ENCODE measurements at places on chromosomes 7 and 10. TPM values are rescaled to one million over a fixed set of nuclear protein-coding genes. Genes with fewer than 3 reads are reported as not detected.

Gene ADAM12
- 0.09 TPM for polyA plus RNA-seq

Gene TLL2
- 0.22 TPM for polyA plus RNA-seq

DNA sequence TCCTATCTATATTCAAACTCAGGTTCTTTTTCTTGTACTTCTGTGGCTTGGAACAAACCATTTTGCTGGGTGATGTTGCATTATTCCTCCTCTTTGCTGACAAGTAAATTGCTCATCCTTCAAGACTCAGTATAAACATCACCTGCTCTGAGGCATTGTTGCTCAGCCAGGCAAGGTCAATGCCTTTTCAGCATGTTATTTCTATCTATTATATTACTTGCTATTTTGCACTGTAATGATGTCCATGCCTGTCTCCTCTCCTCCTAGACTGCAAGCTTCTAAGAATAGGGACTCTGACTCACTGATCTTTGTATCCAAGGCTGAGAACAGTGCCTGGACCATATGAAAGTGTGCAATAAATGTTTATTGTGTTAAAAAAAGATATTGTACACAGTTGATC is 293.8 kb downstream of the RNLS start:
- DNase-seq, result no peak

Gene MPP7
- polyA plus RNA-seq, result 2.3 TPM

DNA sequence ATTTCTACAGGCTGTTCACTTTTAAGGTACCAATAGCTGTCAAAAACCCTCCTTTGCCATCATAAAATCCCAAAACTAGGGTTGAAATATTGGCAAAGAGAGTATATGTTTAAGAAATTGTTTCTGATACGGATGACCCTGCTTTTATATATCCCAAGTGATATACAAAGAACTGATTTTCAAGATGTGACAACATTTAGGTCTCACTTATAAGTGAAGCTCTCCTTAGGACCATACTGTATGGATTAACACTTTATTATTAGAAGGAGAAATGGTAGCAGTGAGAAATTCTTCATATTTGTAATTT is 11.0 kb upstream of the CRPPA start:
- no peak for DNase-seq

- DNase-seq, result no peak
Measured at GRCh38 chr7:124413029-124413428, 352.6 kb downstream of the GPR37 start.

DNA sequence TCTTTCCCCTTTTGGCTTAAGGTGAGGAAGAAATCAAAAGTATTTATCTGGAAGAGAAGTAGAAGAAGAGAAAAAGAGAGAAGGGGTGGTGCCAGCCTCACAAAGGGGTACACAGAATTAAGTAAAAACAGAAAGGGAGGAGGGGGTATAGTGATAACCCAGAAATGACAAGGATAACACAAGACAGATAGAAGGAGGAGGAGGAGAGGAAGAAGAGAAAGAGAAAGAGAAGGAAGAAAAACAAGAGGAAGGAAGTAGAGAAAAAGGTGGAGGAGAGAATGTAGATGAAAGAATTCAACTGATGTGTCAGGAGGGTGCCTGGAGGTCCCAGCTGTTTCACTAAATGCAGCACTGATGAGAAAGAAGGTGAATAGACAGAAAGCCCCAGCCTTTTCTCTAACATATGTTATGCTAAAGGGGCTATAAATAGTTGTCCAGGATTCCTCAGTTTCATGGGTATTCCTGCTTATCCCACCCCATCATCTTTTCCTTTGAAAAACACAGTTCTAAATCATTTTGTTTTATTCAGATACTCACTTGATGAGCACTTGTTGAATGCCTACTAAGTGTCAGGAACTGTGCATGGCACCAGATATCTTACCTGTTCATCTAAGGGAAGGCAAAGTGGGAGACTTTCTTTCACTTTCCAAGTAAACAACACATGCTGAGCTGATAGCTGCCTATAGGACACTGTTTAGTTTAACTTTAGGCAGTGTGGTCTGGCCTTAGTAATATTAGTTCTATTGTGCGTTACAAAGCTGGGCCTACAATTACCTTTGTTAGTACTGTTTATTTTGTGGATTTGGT is 8.0 kb downstream of the SEMA3E start:
- DNase-seq, result no peak

DNA sequence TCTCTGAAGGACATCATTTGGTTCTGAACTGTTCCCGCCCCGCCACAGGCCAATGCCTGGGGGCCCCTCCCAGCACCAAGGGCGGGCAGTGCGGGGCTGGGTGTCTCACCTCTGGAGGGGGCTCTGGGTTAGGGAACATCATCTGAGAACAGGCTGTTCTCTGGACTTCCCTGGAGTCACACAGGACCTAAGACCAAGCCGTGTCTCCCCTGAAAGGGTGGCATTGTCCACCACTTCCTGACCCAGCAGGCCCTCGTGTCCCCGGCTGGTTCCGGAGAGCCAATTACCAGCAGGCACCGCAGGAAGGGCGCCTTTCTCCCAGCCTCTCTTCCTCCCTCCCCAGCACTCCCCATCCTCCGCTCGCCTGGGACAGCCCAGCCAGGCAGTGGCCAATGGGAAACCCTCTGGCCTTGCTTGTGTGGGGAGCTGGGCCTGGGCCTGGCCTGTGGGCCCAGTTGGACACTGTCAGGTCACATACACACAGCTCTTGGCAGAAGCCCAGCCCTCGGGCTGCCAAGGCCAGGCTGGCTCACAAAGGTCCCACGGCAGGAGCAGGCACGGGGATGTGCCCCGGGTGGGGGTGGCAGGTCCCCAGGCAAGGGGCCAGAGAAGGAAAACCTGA is 119.5 kb downstream of the SPDYE5 start:
- DNase-seq, result peak; percentile 73

- no peak for DNase-seq
Measured at GRCh38 chr7:30894866-30895605, 16.6 kb upstream of the AQP1 start.

Gene SFXN3
- 4.9 TPM for polyA plus RNA-seq

- peak; percentile 54 for DNase-seq
Measured at GRCh38 chr7:43112941-43113621, 634 bp downstream of the HECW1 start.

DNA sequence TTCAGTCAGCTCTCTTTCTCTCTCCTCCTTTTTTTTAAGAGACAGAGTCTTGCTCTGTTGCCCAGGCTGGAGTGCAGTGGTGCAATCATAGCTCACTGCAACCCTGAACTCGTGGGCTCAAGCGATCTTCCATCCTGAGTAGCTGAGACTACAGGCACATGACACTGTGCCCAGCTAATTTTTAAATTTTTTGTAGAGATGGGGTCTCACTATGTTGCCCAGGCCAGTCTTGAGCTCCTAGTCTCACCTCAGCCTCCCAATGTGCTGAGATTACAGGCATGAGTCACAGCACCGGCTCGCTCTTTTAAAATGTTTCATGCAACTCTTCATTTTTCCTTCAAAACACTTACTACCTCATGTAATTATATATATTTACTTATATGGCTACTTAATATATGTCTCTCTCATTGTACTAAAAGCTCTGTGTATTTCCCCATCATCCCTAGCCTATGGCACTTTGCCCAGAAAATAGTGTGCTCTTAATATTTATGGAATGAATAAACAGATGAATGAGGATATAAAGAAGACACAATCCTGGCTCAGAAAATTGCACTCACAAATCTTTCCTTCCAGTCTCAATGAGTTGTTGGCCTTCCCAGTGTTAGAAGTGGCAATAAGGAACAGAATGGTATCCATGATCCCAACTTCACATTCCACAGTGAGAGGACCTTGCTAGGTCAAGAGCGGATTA is 33.9 kb downstream of the EBLN1 start:
- no peak for DNase-seq

Gene OR2A5
- not detected for polyA plus RNA-seq

DNA sequence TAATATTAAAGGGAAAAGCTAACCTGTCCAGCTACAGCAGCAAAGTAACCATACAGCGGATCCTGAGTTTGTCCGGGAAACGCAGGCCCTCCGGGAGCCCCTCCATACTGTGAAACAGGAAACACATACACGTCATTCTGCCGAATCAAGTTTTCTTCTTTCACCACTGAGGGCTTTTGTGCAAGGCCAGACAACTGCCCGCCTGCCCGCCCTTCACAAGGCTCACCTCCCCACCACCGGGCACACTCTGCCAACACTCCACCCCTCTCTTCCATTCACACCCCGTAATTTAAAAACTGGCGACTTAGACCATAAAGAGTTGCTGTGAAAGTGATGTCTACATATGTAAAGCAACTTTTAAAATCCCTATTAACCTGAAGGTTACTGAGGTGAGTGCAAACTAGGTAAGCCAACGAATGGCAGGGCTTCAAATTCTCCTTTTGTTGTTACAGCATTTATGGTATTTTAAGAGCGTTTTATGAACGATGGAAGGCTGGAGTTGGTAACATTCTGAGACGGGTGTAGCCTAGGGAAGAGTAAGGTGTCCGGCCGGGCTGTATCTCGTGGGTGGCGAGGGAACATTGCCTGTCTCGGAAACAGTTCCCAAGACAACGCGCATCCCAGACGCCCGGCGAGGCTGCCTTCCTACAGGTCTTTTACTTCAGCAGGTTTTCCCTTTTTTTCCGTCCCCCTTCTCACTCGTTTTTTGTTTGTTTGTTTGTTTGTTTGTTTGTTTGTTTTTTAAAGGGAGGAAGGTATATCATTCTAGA is 817 bp downstream of the SRI start:
- peak; percentile 37 for DNase-seq

DNA sequence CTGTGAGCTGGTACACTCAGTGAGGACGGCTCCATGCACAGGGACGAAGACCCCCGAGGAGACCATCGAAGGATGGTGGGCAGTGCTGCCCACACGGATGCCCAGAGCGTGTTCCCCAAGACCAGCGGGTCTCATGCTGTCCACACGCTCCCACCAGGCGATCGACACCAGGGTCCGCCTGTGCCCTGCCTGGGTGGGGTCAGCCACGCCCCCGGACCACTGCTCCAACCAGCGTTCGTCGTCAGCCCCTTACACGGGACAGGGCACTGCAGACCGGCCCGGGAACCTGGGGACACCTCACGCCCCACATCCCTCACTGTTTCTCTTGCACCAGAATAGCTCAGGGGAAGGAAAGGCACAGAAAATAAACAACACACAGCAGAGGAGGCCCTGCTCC is 223.5 kb downstream of the DNAJB6 start:
- DNase-seq, result no peak

Gene RBP3
- polyA plus RNA-seq, result not detected

Gene AKR1C1
- polyA plus RNA-seq, result 1,595 TPM

GRCh38 chr10:61669849-61670248 is 7.1 kb downstream of the CABCOCO1 start:
- no peak for DNase-seq

Gene NUTM2B
- 0.45 TPM for polyA plus RNA-seq
